ENCODE measurements at places on chromosomes 3 and 15. TPM values are rescaled to one million over a fixed set of nuclear protein-coding genes. Genes with fewer than 3 reads are reported as not detected.
A peak's percentile ranks its signal among the peaks of the same experiment; 100 is the strongest.

DNA sequence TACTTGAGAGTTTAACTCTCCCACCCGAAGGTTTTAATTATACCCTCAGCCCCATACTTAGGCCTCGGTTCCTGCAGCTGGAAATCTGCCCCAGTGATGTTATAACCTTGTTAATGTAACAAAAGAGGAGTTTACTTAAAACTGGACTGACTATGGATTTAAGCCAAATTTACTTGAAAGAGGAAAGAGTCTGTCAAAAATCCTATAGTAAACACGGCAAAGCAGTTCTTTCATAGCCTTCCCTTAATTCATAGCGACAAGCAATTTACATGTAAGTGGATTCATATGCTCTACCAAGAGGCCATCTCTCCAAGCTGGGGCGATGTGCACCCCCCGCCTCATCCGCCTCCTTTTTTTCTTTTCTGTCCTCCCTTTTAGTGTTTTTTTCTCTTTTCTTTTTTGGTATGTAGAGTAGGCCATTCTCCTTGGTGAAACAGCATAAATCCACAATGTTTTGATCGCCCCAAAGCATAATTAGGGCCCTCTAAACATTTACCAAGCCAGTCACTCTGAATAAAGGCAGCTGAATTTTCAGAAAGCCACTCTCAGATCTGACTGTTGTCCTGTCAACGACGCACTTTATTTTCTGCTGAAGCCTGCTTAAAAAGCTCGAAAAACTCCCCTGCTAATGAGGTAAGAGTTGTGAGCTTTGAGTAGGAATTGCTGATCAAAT lies 373.1 kb upstream of the WNT5A start:
- DNase-seq: no peak

The TAMM41 gene
- 5.0 TPM for total RNA-seq

The CKMT1A gene
- total RNA-seq: 1.9 TPM

GRCh38 chr3:188272481-188273372 lies 118.8 kb downstream of the LPP start:
- no peak for DNase-seq

- no peak for DNase-seq
These were observed 170.3 kb upstream of the CGNL1 start for GRCh38 chr15:57205996-57206395.

DNA sequence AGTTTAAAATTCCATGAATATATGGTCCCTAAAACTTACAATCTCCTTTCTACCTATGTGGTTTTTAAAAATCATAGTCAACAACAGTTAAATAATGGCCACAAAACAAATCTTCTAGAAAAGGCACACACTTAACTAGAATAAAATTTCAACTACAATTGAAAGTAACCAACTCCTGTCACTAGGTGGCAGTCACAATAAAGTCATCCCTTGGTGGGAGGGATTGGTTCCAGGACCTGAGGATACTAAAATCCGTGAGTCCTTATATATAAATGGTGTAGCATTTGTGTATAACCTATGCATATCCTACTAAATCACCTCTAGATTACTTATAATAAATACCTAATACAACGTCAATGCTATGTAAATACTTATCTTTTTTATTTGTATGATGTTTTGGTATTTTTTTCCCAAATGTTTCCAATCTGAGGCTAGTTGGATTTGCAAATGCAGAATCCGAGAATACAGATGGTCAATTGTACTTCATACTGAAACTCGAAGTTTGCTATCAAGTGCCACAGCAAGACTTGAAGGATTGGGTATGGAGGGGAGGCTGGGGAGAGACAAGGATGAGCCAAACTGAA lies 172.6 kb downstream of the FMN1 start:
- no peak for DNase-seq

DNA sequence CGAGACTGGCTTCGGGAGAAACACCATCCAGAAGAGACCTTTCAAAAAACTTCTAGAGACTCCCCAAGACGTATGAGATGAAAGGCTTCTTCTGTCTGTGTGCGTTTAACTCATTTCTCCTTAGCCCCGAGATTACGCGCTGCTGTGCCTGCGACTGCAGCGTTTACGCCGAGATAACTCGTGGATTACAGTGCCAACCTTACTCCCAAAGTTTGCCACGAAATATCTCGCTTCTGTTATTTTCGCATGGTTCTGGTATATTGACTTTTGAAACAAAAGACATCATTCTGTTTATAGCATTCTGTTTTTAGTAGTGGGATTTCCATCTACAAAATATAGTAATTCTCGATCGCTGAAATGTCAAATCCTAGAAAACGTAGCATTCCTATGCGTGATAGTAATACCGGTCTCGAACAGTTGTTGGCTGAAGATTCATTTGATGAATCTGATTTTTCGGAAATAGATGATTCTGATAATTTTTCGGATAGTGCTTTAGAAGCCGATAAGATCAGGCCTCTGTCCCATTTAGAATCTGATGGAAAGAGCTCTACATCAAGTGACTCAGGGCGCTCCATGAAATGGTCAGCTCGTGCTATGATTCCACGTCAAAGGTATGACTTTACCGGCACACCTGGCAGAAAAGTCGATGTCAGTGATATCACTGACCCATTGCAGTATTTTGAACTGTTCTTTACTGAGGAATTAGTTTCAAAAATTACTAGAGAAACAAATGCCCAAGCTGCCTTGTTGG lies 467 bp downstream of the PGBD4 start:
- no peak for DNase-seq

DNA sequence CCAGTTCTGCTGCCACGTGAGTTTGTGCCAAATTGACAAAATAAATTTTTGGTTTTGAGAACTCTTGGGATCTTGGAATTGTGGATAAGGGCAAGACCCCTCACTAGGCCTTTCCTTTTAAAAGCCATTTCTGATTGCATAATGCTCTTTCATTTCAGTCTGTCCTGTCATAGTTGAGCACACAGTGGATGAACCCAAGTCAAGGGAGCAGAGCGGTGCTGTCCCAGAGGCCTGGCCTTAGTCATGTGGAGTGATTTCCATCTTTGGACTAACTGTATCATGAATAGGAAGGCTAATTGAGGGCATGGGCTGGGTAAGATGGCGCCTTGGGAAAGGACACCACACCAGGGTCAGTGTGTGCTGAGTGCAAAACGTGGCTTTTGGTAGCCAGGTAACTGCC lies 304.0 kb downstream of the UACA start:
- DNase-seq: no peak

- DNase-seq: no peak
These were observed 7.5 kb downstream of the HDGFL3 start for GRCh38 chr15:83200162-83200561.

DNA sequence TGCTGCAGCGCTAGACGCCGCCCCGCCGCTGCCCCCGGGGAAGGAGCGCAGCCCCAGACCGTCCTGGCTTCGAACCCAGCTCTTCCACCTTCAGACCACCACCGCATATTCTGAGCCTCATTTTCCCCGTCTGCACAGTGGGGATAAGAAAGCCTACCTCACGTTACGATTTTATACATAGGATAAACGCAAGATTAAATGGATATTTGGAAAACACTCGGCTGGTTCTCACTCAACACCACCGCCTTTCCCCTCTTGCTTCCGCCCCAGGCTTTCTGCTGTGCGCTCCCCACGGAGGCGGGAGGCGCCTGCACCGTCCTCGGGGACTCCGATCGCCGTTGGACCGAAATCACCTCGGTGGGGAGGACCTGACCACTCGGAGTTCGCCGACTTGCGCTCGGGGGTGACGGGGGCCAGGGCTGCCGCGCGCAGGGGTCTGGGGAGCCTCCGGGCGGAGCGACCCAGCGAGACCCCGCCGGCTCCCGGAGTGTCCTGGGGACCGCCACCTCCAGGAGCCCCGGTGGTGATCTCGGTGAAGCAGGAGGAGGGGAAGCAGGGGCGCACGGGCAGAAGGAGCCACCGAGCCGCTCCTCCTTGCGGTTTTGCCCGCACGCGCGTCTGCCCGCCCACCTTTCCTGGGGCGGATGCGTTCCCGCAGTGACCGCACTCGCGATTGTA lies 4.0 kb downstream of the FBXL22 start:
- DNase-seq: no peak

DNA sequence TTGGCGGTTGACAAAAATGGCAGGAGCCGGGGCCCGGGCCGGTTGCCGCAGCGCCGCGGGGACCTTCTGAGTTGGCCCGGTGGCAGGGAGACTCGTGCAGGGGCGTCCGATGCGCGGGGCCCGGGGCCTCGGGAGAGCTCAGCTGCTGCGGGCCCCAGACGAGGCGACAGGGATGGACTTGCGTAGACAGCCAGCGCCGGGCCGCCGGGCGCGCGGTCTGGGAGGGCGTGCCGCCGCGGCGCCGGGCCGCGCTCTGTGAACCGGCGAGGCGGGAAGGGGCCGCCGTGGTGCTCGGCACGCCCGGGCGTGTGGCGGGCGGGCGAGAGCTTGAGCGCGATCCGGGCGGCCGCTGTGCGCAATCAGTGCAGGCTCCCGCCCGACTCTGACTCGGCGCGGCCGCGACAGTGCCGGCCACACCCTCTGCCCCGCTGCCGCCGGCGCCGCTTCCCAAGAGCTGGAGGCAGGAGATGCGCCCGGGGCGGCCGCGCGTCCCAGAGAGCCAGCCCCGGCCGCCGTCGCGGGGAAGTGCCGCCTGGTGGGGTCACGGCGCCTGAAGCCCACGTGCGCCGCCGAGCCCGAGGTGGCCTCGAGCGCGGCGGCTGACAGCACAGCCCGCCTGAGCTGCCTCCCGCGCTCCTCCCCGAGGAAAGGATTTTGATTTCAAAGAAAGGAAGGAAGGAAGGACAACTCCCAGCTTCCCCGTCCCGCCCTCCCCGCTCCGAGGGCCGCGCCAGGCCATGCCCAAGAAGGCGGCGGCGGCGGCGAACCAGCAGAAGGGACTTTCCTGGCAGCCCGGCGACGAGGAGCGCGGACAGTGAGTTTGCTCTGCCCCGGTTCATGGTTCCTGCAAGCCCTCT lies 657 bp downstream of the TLNRD1 start:
- peak; percentile 75 for DNase-seq

DNA sequence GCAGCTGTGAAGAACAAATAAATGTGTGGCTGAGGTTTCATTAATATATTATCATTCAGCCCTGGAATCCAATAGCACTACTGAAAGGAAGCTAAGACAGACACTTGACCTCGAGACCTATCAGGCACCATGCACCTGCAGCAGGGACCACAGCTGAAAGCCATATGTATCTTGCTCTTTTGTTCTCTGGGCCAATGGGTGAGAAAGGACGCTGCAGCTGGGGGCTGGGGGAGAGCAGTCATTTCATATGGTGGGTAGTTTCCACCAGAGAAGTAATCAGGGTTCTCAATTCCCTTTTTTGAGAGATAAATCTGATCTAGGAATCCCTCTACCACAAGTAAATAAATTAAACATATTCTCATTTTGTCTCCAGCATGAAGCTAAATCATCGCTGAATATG lies 225.6 kb upstream of the STRIT1 start:
- no peak for DNase-seq

DNA sequence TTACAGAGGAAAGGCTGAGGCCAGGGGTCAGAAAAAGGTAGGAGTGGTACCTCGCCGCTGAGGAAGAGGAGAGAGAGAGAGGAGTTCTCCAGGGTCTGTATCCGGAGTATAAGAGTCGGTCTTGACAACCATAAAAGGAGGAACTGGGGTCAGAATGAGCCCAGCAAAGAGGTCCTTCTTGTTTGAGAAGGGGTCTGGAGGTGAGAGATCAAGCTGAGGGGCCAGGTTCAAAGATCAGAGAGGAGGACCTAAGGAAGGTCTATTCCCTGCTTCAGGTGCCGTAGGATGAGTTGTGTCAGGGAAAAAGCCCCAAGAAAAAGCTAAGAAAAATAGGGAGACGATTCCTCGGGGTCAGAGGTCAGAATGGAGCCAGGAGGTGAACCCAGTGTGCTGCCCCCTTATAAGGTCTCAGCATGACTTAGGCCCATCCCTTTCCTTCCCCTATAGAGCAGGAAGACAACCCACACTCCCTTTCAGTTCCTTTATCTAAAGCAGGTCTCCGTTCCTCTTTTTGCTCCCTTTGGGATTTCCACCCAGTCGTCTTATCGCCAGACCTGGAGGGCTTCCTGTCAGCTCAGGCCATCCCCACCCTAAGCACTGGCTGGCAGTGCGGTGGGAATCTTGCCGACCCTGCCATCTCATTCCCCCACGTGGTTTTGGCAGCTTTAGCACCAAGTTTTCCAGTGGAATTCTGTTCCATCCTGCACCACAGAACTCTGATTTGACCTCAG lies 651 bp downstream of the MTMR14 start:
- DNase-seq: no peak

DNA sequence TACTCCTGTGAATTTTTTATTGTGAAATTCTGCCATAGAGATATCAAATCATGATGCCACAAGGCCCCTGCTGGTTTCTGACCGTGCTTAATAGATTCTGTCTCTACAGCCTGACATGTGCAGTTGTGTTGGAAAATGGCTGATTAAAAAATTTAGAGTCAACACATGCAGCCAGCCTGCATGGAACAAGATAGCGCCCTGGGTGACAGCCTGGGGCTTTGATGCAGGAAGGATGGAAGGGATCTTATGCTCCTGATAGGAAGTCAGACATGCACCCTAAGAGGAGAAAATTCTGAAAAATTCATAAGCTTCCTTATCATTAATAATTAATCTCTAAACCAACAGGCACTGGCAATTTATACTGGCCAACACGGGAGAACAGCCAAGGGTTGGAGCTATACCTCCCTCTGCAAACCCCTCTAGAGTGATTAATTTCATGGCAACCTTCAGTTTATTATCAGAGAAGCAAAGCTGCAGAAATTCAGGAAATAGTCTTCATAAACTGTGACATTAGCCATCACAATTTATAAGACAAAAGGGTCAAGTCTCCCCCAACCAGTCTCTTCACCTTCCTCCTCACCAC lies 198.4 kb downstream of the CADPS start:
- no peak for DNase-seq

- DNase-seq: no peak
These were observed 122.7 kb downstream of the B3GALNT1 start for GRCh38 chr3:160982491-160982890.

DNA sequence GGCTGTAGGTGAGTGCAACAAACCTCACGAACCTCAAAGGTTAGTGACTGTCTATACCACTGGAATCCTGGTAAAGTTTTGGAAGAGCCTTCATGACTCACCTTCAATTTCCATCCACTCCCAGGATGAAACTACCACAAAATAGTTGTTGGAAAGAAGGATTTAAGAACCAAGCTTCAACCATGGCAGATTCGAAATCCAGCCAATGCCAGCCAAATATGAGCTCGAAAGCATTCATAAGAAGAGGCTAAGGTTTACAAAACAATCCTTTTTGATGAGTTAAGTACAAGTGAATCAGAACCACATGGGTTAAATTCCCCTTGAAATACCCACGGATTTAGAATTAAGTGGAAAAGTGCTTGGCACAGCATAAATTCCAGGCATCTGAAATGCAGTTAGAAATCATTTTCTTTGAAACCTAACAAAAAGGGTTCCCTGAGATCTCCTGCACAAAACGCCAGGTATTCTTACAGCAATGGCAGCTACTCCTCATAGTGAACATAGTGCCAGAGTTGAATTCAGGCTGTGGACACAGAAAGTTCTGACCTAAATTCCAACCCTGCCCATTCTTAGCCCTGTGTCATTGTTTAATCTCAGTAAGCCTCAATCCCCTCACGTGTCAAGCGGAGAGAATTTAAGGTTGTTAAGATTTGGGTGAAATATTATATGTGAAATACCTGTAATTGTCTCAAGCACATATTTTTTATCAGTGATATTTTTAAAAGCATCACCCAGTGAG lies 89.2 kb downstream of the FBN1 start:
- no peak for DNase-seq

Measured in right atrium auricular region (tissue), 2 donors.